ENCODE measurements at places on chromosomes 16 and 17. TPM values are rescaled to one million over a fixed set of nuclear protein-coding genes. Genes with fewer than 3 reads are reported as not detected.

DNA sequence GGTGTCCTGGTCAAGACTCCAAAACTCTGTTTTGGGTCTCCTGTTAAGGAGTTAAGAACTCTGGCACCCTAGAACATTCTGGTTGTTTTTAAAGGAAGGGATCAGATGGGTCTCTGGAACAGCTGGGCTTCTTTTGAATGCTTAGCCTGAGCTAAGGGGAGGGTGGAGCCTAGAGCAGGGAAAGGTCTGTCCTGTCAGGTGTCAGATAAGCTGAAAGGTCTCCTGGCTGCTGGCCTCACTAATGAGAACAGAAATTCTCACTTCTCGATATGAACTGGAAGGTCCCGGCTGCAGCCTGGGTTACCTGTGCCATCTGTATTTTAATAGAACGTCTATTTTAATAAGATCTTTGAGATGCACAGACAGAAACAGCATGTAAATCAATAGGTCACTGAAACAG lies 69.0 kb downstream of the RAP1GAP2 start:
- H3K4me1 ChIP-seq: no peaks in the 10 kb centered on the region
- no peaks in the 10 kb centered on the region for H3K36me3 ChIP-seq
- no peak overlapping the region for H3K4me3 ChIP-seq
- no peaks in the 10 kb centered on the region for H3K27me3 ChIP-seq
- no peak overlapping the region for H3K27ac ChIP-seq
- DNase-seq: no peak

The GPR139 gene
- total RNA-seq: not detected

DNA sequence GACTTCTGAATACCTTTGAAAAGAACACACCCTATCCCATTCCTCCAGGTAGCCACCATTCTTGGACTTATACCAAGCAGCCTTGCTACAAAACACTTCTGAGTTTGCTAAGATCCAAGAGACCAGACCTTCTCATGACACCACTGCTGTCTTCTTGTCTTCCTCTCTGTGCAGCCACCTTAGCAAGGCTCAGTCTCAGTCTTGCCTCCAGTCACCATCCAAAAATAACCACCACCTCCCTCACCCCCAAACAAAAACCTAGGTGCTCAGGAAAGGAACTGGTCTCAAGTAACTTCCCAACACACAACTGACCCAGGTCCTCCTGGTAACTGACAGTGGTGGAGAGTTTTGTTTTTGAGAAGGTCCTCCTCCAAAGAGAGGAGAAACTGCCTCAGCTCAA lies 90.9 kb upstream of the CORO6 start:
- H3K4me3 ChIP-seq: no peak overlapping the region
- DNase-seq: no peak
- H3K4me1 ChIP-seq: peaks cover 7% of the 10 kb centered on the region

The CCL17 gene
- total RNA-seq: not detected

- H3K27ac ChIP-seq: no peak overlapping the region
- peak; percentile 58 for DNase-seq
- peaks cover 11% of the 10 kb centered on the region for H3K4me1 ChIP-seq
- H3K4me3 ChIP-seq: no peak overlapping the region
- peaks cover 74% of the 10 kb centered on the region for H3K36me3 ChIP-seq
Measured at GRCh38 chr16:85667841-85668413, 20.8 kb downstream of the GINS2 start.

The GPR142 gene
- not detected for total RNA-seq

DNA sequence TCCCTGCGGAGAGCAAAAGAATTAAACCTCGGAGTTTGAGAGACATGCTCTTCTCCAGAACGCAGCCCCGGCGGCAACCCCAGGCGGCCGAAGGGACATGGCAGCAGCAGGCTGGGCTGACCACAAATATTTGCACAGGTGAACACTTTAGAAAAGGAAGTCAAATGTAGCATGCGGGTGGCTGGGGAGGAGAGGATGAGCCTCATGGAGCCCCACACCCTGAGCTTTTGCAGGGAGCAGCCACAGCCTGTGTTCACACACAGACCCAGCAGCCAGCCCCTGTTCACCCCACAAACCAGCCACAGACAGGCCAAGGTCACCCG lies 17.8 kb downstream of the HS3ST6 start:
- H3K4me3 ChIP-seq: no peak overlapping the region
- H3K36me3 ChIP-seq: no peaks in the 10 kb centered on the region
- H3K4me1 ChIP-seq: no peaks in the 10 kb centered on the region
- H3K27me3 ChIP-seq: no peaks in the 10 kb centered on the region

GRCh38 chr16:66678337-66678736 lies 18.2 kb downstream of the CMTM4 start:
- no peak overlapping the region for H3K4me3 ChIP-seq
- no peak overlapping the region for H3K27ac ChIP-seq

GRCh38 chr17:52696362-52696761 lies 537.8 kb upstream of the CA10 start:
- no peak overlapping the region for H3K27ac ChIP-seq
- DNase-seq: no peak
- no peaks in the 10 kb centered on the region for H3K36me3 ChIP-seq
- H3K4me1 ChIP-seq: no peaks in the 10 kb centered on the region
- H3K4me3 ChIP-seq: no peak overlapping the region

- peaks cover 10% of the 10 kb centered on the region for H3K4me1 ChIP-seq
- no peaks in the 10 kb centered on the region for H3K36me3 ChIP-seq
- H3K27me3 ChIP-seq: no peaks in the 10 kb centered on the region
- H3K4me3 ChIP-seq: no peak overlapping the region
- no peak for DNase-seq
Measured at GRCh38 chr17:20059728-20060188, 50.6 kb downstream of the SPECC1 start.

- no peaks in the 10 kb centered on the region for H3K36me3 ChIP-seq
- H3K27me3 ChIP-seq: peaks cover 38% of the 10 kb centered on the region
- DNase-seq: no peak
- no peak overlapping the region for H3K4me3 ChIP-seq
- peaks cover 8% of the 10 kb centered on the region for H3K4me1 ChIP-seq
Measured at GRCh38 chr17:49218941-49219913, 8.7 kb downstream of the ABI3 start.

The CEMP1 gene
- not detected for total RNA-seq

The TP53TG3 gene
- total RNA-seq: not detected

DNA sequence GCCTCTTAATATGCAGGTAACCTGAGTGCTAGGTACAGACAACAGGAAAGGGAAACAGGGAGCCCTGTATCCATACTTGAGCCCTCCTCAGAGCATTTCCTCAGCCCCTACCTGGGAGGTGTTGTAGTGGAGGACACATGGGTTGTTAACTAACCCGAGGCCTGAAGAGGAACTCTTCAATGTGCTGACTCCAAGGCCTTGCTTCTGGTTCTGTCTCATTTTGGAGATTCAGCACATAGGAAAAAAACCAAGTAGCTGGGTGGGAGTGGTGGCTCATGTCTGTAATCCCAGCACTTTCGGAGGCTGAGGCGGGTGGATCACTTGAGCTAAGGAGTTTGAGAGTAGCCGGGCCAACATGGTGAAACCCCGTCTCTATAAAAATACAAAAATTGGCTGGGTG lies 24.8 kb downstream of the SNX11 start:
- H3K4me3 ChIP-seq: no peak overlapping the region
- H3K36me3 ChIP-seq: no peaks in the 10 kb centered on the region
- DNase-seq: no peak
- H3K27me3 ChIP-seq: no peaks in the 10 kb centered on the region
- no peak overlapping the region for H3K27ac ChIP-seq

Measured in sigmoid colon (tissue), 7 donors.